ENCODE measurements at places on chromosomes 12 and 14.
A peak's percentile ranks its signal among the peaks of the same experiment; 100 is the strongest.

- no peak for DNase-seq
Observed at GRCh38 chr14:52740751-52741150, 10.8 kb downstream of the STYX start.

- DNase-seq = no peak
Observed at GRCh38 chr12:122096591-122097149, 18.1 kb downstream of the MLXIP start.

GRCh38 chr14:89165189-89166181, 251.5 kb downstream of the FOXN3 start:
- no peak for DNase-seq

DNA sequence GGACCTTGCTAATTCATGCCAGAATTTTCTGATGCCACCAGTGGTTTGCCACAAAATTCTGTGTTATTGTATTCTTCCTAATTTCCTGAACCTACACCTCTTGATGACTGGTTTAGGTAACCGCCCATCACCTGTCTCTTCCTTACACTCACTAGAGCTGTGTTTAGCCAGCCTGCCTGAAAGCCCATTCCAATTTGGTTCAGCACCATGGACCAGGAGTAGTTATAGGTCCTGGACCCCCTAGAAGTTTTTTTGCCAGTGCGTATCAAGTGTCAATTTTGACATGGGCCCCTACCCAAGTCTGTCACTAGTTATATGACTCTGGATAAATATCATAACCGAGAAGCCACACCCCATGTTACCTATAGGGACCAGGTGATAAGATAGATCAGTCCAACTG, 94.0 kb upstream of the NAP1L1 start:
- DNase-seq = no peak

DNA sequence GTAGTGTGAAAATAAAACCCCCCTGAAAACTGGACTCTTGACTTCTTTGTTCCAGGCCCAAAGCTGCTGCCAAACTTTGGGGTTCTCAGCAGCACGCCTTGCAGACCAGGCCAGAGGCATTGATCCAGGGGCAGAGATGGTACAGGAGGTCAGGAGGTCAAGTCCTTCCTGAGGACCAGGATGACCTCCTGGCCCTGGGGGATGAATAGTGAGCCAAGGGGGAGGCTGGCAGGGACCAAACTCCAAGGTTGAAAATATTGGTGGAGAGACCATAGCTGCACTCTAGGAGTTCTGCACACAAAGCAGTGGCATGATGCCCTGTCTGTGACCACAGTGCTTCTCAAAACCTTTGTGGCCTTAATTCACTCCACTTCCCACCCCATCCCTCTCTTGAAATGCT, 12.1 kb downstream of the SLC10A1 start:
- no peak for DNase-seq

- DNase-seq = no peak
Observed at GRCh38 chr12:44465139-44465538, 411.0 kb downstream of the NELL2 start.

DNA sequence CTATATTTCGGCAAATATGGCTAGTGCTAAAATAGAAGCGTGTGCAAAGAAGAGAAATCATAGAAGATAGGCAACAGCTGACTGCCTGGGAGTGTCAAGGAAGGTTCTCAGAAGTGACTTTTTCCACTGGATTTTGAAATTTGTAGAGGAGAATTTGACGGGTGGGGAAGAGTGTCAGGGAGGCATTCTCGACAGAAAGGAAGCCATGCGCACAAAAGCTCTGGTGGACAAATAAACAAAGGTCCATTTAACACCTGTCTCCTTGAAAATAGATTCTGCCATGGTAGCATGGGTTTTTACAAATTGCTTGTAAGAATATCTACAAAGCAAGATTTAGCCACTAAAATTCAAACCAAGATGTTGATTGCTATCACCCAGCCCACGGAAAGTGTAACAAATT, 1081.5 kb downstream of the GALC start:
- DNase-seq = no peak

DNA sequence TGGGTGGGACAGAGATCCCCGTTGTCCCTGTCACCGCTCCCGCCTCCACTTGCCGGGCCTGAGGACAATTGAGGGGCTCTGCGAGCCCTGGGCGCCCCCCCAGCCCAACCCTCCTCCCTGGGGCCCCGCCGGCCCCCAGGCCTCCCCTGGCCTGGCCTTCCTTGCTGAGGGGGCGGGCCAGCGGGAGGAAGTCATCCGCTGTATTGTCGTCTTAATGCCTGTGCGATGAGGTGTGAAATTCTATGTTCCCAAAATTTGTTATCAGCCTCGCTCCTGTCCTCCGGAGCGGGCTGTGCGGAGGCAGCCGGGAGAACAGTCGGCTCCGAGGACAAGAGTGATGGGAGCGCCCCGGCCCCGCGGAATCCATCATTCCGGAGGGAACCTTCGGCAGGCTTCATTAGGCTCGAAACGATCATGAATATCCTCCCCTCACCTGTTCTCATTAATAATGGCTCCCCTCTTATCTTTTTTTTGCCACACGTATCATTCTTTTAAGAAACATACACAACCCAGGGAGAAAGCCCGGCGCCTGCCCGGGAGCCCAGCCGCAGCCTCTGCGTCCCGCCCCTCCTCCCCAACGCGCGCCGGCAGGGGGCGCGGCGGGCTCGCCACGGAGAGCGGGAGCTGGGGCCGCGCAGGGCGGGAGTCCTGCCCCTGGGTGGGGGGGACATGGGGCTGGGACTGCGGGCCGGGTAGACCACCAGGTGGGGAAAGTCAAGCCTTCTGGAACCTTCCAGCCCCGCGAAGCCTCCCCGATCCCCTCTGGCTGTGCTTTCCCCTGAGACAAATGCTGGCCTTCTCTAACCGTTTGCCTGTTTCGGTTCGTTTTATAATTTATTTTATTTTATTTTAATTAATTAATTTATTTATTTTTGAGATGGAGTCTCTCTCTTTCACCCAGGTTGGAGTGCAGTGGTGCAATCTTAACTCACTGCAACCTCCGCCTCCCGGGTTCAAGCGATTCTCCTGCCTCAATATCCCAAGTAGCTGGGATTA, 17.1 kb upstream of the DLK1 start:
- no peak for DNase-seq

DNA sequence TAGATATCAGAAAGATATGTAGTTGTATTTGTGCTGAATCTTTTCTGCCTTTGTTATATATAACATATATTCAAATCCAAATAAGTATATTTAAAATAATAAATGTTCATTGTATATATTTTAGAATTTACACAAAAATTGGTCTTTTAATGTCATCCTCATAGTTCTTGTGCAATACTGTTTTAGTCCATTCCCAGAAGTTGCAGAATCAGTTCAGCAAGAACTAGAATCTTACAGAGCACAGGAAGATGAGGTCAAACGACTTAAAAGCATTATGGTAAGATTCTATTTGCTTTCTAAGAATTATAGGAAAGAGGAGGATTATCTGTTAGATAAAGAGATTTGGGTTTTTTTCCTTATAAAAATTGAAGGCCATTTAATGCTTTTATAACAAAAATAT, 51.0 kb downstream of the SCFD1 start:
- no peak for DNase-seq

DNA sequence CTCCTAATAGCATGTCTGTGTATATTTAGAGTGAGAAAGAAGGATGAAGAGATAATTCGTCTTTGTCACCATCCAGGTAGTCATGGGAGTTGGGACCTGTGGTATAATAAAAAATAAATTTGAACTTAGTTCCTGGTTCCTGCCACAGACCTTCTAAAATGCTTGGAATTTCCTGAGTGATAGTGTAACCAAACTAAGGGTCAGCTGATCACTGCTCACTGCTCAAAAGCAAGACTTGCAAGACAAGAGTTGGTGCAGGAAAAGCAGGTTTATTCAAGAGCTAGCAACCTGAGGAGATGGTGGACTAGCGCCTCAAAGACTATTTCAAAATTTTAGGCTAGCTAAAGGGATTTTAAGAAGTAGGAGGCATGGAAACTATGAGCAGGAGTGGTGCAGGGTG, 19.1 kb downstream of the ANG start:
- no peak for DNase-seq

DNA sequence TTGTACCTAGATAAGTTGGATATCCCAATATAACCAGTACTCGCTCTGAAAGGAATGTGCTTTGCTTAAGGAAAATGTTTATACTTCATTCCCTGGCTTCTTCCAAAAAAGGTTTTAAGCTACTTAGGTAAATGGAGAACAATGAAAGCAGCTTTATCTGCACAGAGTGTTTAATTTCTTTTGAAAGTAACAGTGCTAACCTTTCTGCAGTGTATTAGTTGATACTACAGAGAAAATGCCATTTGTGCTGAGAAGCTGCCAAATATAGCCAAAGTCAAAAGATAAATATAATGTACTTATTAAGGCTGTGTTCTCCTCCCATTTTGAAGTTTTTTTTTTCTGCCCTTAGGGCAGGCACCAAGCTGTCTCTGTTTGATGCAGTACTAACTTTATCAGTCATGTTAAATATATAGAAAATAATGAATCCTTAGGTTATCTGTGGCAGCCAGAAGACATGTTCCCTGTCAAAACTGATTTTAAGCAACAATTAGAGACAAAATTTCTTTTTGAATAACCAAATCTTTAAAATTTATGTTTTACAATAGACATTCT, 145.4 kb upstream of the KITLG start:
- no peak for DNase-seq

GRCh38 chr12:110314308-110314707, 33.3 kb downstream of the ATP2A2 start:
- peak; percentile 48 for DNase-seq

GRCh38 chr12:22014041-22014782, 31.8 kb upstream of the CMAS start:
- DNase-seq = no peak
